PC-9 (cell line): ENCODE measurements at places on chromosomes 12 and 14. TPM values are rescaled to one million over a fixed set of nuclear protein-coding genes. Genes with fewer than 3 reads are reported as not detected.

Gene PITPNM2
- total RNA-seq, result 16.6 and 21.6 TPM in 2 replicates

Gene PPM1H
- 11.4 and 13.5 TPM in 2 replicates for total RNA-seq

Gene RAPGEF3
- total RNA-seq, result 4.1 and 5.7 TPM in 2 replicates

Gene C12orf50
- not detected in 2 replicates for total RNA-seq

Gene ACIN1
- total RNA-seq, result 113 and 171 TPM in 2 replicates

Gene ESRRB
- not detected in 2 replicates for total RNA-seq

Gene TOMM20L
- not detected in 2 replicates for total RNA-seq
